ENCODE measurements at places on chromosomes 11 and 22.

- no peak for DNase-seq
These were observed 8.6 kb upstream of the ARAP1 start for GRCh38 chr11:72760539-72761405.

- DNase-seq, result no peak
These were observed 21.8 kb upstream of the RNASEH2C start for GRCh38 chr11:65742353-65742752.

- no peak for DNase-seq
These were observed 2.1 kb upstream of the DMC1 start for GRCh38 chr22:38572065-38572464.

GRCh38 chr11:86151174-86152005, 82.5 kb upstream of the PICALM start:
- no peak for DNase-seq

GRCh38 chr11:128749974-128750373, 56.1 kb downstream of the FLI1 start:
- DNase-seq, result no peak

DNA sequence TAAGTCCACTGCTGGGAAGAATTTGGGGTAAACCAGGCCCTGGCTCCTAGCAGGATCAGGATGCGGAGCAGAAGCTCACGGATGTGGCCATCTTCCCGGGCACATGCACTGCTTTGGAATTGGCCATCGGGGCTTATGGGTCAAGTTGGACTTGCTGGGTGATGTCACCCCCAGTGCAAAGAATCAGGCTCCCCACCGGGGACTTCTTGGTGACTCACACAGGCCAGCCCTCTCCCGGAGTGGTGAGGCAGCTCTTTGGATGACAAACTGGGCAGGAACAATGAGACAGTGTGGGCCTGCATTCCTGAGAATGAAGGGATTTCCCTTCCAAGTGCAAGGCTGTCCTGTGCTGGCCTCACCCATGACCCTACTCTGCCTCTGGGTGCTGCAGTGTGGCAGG, 128.8 kb upstream of the ANO1 start:
- no peak for DNase-seq

- DNase-seq, result no peak
These were observed 1.6 kb downstream of the NELL1 start for GRCh38 chr11:20670932-20671403.

DNA sequence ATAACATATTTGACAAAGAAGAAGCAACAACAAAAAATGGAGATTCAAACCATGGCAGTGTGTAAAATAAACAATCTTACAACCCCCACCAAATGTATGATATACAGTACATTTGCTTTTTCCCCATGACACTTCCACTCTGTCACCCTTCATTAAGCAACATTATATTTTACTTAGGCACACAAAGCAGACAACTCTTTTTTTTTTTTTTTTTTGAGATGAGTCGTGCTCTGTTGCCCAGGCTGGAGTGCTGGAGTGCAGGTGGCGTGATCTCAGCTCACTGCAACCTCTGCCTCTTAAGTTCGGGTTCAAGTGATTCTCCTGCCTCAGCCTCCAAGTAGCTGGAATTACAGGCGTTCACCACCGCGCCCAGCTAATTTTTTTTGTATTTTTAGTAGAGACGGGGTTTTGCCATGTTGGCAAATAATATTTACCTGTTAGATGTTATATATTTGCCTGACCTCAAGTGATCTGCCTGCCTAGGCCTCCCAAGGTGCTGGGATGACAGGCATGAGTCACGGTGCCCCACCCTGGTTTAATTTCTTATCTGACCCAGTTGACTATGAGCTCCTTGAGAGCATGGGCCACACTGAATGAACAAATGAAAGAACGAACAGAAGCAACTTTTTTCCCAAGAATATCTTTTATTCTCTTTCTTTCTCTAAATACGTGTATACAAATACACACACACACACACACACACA, 5.5 kb upstream of the PCF11 start:
- no peak for DNase-seq

- DNase-seq, result no peak
These were observed 12.1 kb downstream of the PLAAT5 start for GRCh38 chr11:63478896-63479295.

GRCh38 chr11:1153951-1154493, 3.7 kb upstream of the MUC5AC start:
- no peak for DNase-seq

DNA sequence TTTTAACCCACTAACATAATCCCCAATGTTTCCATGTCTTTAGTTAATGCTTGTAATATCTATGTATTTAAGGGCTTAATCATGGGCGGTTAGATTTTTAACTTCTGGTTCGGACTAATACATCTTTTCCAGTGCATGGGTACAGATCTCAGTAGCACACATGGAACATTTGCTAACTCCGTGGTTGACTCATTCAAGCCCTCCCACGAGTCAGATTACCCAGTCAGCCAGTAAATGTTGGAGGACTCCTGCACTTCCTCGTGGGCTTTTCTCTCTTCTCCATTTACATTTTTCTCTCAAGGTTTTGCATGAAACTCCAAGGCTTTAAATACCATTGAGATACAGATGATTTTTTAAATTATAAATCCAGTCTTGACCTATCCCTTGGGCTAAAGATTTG, 313.9 kb downstream of the ST3GAL4 start:
- DNase-seq, result no peak

DNA sequence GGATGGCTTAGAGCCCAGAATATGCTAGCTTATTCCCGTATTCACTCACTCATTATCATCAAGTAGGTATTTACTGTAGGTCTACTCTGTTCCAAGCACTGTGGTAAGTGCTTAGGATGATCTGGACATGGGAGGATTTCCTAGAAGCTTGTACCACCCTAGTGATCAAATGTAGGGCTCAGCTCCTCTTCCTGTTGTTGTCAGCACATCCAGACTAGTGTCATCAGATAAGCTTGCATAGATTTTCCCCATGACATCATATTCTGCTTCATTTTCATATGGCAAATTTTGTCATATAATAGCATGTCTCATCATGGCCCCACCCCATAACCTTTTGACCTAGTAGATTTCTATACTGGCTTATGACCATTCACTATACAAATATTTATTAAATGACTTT, 19.3 kb upstream of the NUCB2 start:
- no peak for DNase-seq

DNA sequence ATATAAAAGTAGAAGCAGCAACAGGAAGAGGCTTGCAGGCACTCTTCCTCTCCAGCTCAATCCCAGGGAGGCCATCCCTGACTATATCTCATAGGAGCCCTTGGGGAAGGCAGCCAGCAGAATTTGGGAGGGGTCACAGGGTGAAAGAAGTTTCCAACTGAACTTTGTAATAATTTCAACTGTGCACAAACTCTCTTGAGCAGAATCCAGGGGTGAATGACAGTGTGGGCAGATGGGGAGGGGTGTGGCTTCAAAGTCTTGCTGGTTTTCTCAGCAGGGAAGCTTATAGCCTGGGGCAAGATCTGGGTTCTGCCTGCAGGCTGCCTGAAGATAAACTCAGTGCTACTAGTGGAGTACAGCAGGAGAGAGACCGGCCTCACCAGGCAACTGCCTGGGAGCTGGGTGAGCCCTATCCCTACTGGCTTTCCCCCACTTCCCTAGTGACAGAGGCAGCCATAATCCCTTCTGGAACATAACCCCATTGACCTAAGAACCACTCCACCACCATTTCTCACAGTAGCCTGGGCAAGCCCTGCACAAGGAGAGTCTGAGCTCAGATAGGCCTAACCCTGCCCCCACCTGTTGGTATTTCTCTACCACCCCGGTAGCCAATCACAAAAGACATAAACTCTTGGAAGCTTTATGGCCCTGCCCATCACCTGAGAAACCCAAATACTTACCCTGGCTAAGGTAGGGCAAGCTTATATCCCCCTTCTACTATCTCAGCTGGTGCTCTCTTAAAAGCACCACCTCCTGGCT, 17.8 kb upstream of the TTC12 start:
- DNase-seq, result no peak

DNA sequence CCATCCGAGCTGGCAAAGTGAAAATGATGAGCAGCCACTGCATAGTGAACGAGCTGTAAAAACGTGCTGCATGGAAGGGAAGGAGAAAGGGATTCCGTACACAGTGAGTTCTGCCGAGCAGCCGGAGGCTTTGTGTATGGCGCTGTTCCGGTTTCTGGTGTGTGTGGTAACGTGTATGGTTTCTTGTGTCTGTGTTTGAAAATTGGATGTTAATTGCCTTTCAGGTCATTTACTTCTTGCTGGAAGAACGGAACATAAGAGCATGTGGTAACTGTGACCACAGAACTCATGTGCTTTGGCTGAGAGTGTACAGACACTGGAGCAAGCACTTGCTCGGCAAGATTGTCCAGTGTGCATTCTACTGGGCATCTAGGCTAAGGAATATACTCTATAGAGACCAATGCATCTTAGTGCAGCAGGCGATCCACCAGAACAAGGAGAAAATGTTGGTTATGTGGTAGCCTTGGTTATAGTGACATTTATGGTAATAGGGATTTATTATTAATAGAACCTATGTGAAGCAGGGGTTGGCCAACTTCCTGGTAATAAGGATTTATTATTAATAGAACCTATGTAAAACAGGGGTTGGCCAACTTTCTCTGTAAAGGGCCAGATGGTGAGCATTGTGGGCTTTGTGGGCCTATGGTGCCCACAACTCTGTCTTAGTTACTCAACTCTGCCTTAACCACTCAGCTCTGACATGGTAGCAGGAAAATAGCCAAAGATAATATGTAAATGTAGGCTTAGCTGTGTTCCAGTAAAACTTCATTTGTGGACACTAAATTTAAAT, 49.2 kb downstream of the GRAMD1B start:
- DNase-seq, result no peak

GRCh38 chr22:20532256-20532993, 25.0 kb downstream of the MED15 start:
- no peak for DNase-seq

DNA sequence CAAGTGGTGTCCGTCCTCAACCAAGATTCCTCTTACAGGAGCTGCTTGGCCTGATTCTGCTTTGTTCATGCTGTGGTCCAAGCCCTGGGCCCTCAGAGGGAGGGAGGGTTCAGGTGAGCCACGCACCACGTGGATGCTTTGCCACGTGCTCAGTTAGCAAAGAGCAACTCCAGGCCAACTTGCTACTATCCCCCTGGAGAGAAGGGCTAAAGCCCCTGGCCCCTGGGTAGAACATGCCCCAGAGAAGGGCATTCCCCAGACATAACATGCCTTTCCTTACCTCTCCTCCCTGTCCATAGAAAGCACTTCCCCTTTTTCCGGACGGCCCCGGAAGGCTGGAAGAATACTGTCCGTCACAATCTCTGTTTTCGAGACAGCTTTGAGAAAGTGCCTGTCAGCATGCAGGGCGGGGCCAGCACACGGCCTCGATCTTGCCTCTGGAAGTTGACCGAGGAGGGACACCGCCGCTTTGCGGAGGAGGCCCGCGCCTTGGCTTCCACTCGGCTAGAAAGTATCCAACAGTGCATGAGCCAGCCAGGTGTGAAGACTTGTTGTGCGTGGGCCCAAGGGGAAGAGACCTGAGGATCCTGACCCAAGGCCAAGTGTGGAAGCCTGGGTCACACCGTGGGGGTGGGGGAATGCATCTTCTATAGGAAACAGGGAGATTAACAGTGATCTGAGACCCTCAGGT, 8.8 kb downstream of the FOXR1 start:
- no peak for DNase-seq

GRCh38 chr11:112226831-112227401, 688 bp downstream of the PTS start:
- no peak for DNase-seq

- DNase-seq, result no peak
These were observed 16.7 kb upstream of the FAM168A start for GRCh38 chr11:73614591-73614990.

DNA sequence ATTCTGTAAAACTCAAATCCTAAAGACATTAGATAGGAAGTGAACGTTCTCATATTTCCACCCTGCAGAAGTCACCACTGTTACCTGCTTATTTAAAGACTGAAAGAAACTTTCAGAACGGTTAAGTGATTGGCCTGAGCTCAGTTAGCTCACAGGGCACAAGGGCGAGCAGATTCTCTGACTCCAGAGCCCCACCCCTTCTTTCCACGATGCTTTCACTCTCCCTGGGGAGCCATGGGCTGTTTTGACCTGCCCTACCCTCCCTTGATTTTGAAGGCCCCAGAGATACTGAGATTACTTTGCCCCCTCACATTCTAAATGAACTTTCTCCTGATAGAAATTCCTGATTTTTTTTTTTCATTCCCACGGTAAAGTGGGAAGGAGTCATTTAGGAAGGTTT, 33.9 kb downstream of the ARHGAP1 start:
- no peak for DNase-seq

- no peak for DNase-seq
These were observed 86.2 kb downstream of the GRAMD1B start for GRCh38 chr11:123516238-123516637.

- DNase-seq, result no peak
These were observed 68.7 kb upstream of the NECTIN1 start for GRCh38 chr11:119797736-119798135.

DNA sequence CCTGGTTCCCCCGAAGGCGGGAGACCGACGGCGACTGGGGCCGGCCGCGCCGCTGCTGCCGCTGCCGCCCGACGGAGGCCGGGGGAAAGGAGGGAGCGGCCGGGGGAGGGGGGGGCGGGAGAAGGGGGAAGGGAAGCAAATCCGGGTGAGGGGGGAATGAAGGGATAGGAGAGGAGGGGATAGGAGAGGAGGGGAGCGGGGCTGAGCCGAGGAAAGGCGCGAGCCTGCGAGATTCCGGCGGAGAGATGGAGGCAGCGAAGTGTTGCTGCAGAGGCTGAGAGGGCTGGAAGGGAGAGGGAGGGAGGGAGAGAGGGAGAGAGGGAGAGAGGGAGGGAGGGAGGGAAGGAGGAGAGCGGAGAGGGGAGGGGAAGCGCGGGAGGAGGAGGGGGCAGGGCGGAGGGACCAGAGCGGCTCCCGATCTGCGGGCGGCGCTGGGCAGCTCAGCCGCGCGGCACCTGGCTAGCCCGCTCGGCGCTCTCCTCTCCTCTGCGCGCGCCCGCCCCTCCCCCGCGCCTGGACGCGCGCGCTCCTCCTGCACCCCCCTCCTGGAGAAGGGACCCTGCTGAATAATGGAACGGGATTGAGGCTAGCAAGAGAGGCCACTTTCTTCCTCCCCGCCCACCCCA, 52.3 kb downstream of the SLC22A12 start:
- no peak for DNase-seq

DNA sequence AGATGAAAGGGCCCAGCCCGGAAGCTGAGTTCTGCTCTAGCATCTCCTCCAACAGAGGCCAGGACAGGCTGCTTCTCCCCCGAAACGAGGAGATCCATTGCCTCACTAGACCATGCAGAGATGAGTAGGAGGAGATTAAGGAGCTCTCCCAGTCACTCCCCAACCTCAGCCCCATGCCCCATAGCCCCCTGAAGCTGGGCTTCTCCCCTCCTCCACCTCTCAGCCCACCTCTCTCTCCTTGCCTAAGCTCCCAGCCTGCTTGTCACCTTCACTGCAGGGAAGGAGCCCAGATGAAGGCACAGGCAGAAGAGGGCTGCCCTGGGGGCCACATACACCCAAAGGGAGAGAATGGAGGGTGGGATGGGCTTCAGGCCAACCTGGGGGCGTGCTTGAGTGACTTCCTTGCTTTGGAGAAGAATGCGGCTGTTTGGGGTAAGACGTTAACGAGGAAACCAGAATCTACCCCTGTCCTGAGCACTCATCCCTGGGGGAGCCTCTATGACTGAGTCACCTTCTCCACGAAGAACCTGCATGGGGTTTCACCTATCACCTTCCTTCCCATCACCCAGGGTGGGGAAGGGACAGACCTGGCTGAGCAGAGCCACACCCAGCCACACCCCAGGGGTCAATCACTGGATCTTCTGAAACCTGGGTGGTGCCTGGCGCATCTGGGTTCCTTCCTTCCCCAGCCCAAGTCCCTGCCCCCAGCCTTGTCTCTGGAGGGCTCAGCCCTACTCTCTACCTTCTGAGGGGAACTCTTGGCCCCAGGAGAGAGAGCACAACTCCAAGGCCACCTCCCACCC, 11.6 kb upstream of the GNAZ start:
- no peak for DNase-seq

GRCh38 chr22:45496451-45496941, 6.2 kb upstream of the FBLN1 start:
- DNase-seq, result no peak

Data from stimulated activated CD8-positive, alpha-beta memory T cell treated with anti-CD3 and anti-CD28 coated beads, Interleukin-15, amount 100 ng/mL, for 24 hours (primary cell).